ENCODE measurements at places on chromosomes 16 and 17. TPM values are rescaled to one million over a fixed set of nuclear protein-coding genes. Genes with fewer than 3 reads are reported as not detected.
A peak's percentile ranks its signal among the peaks of the same experiment; 100 is the strongest.

The GALNS gene
- total RNA-seq, result 7.2 TPM

The KIF22 gene
- 47.2 TPM for total RNA-seq

DNA sequence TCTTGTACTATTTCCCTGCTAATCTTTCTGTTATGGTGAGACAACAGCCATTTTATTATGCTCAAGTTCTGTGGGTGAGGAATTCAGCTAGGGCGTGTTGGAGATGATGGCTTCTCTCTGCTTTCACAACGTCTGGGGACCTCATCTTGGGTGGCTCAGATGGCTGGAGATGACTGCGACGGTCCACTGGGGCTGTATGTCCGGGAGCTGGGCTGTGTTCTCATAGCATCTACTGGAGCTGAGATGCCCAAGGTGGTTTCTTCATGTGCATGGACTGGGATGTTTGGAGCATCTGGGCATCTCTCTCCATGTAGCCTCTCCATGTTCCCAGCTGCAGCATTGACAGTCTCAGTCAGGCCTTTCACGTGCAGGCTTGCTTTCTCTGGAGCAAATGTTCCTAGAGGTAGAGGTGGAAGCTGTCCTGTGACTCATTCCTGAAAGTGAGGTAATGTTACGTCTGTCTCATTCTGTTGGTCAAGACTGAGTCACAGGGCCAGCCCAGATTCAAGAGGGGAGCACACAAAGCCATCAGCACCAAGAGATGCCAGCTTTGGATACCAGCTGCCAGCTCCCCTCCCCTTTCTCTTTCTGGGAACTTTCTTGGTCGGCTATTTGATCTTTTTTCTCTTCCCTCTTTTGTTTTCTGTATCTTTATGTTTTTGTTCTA, 96.2 kb downstream of the RAP1GAP2 start:
- DNase-seq, result peak; percentile 37

DNA sequence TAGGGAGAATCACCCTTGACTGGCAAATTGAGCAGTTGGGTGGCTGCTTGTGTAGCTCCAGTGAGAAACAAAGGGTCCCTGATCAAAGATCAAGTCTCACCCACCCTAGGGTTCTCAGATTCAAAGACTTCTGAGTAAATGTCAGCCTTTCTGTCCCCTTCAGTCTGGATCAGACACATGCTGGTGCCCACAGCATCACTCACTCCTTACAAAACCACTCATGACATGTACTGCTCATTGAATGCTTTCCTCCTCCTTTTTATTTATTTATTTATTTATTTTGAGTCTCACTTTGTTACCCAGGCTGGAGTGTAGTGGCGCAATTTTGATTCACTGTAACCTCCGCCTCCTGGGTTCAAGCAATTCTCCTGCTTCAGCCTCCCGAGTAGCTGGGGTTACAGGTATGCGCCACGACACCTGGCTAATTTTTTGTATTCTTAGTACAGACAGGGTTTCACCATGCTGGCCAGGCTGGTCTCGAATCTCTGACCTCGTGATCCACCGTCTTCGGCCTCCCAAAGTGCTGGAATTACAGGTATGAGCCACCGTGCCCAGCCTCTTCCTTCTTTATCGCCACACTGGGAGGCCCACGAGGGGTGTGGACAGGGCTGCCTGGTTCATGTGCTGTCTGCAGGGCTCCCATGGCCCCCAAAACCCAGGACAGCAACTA, 462.0 kb upstream of the MAF start:
- DNase-seq, result no peak

DNA sequence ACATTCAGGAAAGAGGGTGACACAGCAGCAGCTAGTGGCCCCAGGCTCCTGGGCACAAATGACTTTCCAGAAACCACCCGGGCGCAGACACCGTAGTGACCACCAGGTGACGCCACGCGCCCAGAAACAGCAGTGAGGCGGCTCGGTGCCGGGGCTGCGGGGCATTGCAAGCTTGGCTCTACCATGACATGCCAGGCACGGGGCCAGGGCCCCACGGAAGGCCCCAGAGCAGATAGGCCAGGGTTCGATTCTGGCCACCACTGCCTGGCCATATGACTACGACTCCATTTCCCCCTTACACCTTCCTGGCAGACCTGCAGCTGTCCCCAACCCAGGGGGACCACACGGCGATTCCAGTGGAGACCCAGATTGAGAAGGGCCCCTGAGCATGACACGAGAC, 6.7 kb downstream of the RHBDF1 start:
- DNase-seq, result peak; percentile 74

DNA sequence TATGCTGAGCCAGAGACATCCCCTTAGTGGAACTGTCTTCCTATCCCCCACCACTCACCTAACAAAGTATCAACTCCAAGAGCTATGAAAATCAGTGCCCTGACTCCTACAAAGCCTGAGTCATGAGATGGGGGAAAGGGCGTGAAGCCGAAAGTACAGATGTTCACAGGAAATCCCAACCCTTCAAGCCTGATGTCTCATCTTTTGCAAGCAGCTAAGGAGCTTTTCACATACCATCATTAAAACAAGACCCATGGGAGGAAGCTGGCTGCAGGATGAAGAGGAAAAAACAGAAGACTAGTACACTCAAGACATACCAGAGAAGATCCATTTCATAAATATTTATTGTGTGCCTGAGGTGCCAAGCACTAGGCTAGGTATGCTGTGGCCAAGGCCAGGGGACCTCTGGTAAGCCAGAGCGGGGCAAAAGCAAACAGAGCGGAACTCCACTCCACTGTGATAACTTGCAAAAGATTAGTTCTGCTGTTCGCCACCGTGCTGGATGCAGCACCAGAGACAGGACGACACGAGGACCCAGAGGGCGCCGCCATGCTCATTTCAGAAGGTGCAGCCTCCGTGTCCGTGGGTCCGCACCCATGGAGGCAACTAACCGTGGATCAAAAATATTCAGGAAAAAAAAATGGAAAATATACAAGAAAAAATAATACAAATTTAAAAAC, 4.5 kb upstream of the MNT start:
- no peak for DNase-seq

DNA sequence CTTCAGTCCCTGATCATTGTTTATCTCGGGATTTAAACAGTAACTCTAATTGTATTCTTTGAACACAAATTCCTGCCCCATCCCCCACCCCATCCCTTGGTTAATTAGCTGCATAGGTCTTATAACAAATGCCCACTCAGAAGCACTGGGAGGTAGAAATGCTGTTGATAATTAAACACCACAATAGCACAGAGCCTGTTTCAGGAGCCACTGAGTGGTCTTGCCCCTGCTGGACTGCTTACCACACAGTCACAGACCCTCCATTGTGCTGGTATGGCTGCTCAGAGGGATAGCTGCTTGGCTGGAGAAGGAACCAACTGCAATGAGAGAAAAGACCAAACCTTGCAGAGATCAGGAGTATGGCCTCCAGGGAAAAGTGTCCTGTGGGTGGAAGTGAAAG, 214.1 kb downstream of the ANKFN1 start:
- DNase-seq, result no peak

DNA sequence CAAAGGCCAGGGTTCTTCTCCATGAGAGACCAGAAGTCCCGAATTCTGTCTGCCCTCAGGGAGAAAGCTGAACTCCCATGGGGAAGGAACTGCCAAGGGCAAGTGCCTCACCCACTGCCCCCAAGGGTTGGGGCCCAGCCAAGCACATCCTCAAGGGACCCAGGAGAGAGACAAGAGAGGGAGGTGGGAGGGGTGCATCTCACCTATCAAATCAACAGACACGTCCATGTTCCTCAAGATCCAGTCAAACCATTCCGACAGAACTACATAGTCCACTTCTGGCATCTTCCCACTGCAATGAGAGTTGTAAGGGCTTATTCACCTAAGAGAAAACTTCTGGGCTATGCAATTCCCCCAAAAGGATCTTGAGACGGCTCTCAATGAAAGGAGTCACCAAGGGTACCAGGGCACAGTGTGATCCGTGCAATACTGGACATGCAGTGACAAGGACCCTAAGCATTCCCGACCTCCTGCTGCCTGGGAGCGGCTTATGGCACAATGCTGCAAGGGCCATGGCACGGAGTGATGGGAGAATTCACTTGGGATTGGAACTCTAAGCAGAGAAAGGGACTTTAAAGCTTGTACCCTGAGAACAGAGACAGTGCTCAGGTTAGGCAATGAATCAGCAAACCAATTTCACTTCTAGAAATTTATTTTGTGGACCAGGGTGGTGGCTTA, 32.2 kb downstream of the TK2 start:
- DNase-seq, result no peak

DNA sequence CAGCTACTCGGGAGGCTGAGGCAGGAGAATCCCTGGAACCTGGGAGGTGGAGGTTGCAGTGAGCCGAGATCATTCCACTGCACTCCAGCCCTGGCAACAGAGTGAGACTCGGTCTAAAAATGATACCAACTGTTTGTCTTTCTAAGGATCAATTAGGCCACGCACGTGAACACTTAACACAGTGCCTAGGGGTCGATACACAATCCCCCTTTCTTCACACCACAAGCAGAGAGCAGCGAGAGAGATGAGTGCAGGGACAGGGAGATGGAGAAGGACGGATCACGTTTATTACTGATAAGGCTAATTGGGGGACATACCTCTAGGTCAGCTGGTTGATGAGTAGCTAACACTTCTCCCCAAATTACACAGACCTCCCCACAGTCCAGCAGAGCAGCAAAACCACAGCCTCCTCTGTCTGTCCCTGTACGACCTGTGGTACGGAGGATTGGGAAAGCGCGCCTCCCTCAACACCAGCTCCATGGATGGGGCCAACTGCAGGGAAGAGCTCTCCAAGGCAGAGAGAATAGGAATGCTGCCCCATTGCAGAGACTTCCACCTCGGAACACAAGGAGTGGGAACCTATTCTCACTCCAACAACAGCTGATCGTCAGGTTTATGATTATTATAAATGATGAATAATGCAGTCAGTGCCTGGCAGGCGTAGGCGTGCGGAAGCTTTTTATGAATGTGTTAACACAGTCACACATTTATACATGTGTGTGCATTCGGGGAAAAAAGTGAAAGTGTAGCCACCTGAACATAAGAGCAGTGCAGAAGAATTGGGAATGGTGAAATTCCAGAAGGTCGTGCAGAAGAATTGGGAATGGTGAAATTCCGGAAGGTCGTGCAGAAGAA, 155.1 kb downstream of the C16orf95 start:
- DNase-seq, result no peak
